ENCODE measurements at places on chromosomes 4 and X. TPM values are rescaled to one million over a fixed set of nuclear protein-coding genes. Genes with fewer than 3 reads are reported as not detected.

Gene F8A2
- total RNA-seq = not detected

Gene ARX
- not detected for total RNA-seq

Gene SMR3B
- not detected for total RNA-seq

Gene CACNA1F
- not detected for total RNA-seq

Gene MAML3
- 3.4 TPM for total RNA-seq

Gene L1CAM
- 5.8 TPM for total RNA-seq

Gene EGF
- total RNA-seq = 7.7 TPM

Gene TRPC5OS
- not detected for total RNA-seq

Gene RBPJ
- 29.7 TPM for total RNA-seq

Gene MAGEA4
- not detected for total RNA-seq

Gene PASD1
- not detected for total RNA-seq

Gene SLC25A14
- 5.7 TPM for total RNA-seq

Gene CORIN
- total RNA-seq = 33.6 TPM

Gene NOX1
- total RNA-seq = not detected

Gene PAGE2B
- not detected for total RNA-seq

Gene PARM1
- 141 TPM for total RNA-seq

Gene ARHGAP6
- 6.2 TPM for total RNA-seq

Gene NPNT
- total RNA-seq = 10.9 TPM

Gene AMTN
- total RNA-seq = not detected

Gene SYTL5
- 0.29 TPM for total RNA-seq

Gene PRDM5
- total RNA-seq = 19.7 TPM

Gene ZFX
- total RNA-seq = 37.2 TPM

Gene KLF3
- 18.9 TPM for total RNA-seq

Gene XAGE3
- not detected for total RNA-seq

Gene KIAA1210
- total RNA-seq = 0.06 TPM

Gene WDR17
- 0.80 TPM for total RNA-seq

Gene OTC
- not detected for total RNA-seq

Gene ASB12
- total RNA-seq = 4.2 TPM

Gene BRS3
- total RNA-seq = not detected

Gene ASB9
- total RNA-seq = 1.6 TPM

Gene ADH7
- not detected for total RNA-seq

Gene STOX2
- total RNA-seq = 11.9 TPM

Gene CFAP299
- total RNA-seq = not detected

Gene SERPINA7
- not detected for total RNA-seq

Gene ENPEP
- total RNA-seq = 4.2 TPM

Gene C1GALT1C1
- 18.8 TPM for total RNA-seq

Gene EDA2R
- total RNA-seq = 1.8 TPM

Gene MAGEA8
- total RNA-seq = not detected

Gene GPRASP1
- total RNA-seq = 7.5 TPM

Gene PPP1R2C
- total RNA-seq = not detected

Gene CSAG1
- total RNA-seq = not detected

Gene HS6ST2
- not detected for total RNA-seq

Gene XAGE1B
- not detected for total RNA-seq

Gene CXorf49
- not detected for total RNA-seq

Gene SMPX
- 930 TPM for total RNA-seq

Gene SH3RF1
- total RNA-seq = 10.2 TPM

Gene RWDD4
- 15.8 TPM for total RNA-seq

Gene ZFP92
- 1.5 TPM for total RNA-seq

Gene MBNL3
- total RNA-seq = 9.3 TPM

Gene DCAF16
- 22.0 TPM for total RNA-seq

Gene CCDC120
- 1.1 TPM for total RNA-seq

Gene ARSD
- 7.3 TPM for total RNA-seq

Gene CLDN22
- total RNA-seq = not detected

Gene AIFM1
- total RNA-seq = 83.0 TPM

Gene NMU
- not detected for total RNA-seq

Gene IL1RAPL1
- 1.7 TPM for total RNA-seq

Gene FAT1
- 76.4 TPM for total RNA-seq

Gene NUDT10
- 0.20 TPM for total RNA-seq

Data from heart left ventricle (tissue), 16 donors.